Chondrocyte (in vitro differentiated cells): ENCODE measurements at places on chromosomes 7 and 10. TPM values are rescaled to one million over a fixed set of nuclear protein-coding genes. Genes with fewer than 3 reads are reported as not detected.

Gene PNLIP
- total RNA-seq: not detected in 3 replicates

- no peak for DNase-seq
These were observed 86.2 kb downstream of the ADCY1 start for GRCh38 chr7:45660201-45660900.

Gene DENND2A
- 6.5 to 16.3 TPM (median 16.0 TPM) in 3 replicates for total RNA-seq

DNA sequence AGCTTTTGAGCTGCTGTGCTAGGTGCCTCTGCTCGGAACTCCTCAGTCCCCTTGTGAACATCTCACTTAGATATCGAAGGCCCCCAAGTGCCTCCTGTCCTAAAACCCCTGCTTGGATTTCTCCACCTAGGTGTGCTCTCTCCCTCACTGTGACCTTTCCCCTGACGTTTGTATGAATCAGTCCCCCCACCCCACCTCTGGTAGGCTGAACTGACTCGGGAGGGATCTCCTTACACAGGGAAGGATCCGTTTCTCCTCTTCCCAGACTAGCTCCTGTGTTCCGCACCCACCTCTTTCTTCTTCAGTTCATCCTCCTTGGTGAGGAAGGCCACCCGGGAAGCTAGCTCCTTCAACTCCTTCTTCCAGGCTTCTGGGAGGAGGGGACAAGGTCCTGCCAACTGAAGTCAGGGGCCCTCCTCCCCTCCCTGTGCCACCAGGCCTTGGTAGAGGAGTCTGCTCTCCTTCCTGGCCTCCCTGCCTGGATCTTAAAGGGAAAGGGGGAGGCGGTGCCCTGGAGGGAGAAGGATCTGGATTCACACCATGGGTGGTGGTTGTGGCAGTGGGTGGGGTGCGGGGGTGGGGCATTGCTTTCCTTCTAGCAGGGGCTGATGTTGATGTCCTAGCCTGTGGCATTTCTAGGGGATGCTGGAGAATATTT lies 6.8 kb downstream of the TBATA start:
- no peak for DNase-seq

DNA sequence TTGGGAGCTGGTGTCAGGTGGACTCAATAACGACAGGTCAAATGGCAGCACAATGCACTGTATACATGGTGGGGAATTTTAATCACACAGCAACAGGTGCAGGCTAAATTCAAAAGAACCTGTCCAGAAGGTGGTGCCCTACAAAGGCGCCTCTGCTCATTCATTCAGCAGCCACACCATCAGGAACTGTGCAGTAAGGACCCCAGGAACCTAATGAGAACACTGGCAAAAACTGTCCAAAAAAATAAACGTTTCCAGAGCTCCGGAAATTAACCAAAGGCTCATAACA lies 21.9 kb upstream of the CRYGN start:
- no peak for DNase-seq

Gene MIOS
- 15.1 to 18.8 TPM (median 15.7 TPM) in 3 replicates for total RNA-seq

Gene DOCK1
- total RNA-seq: 53.1 to 57.8 TPM (median 57.1 TPM) in 3 replicates

Gene HOXA7
- not detected in 3 replicates for total RNA-seq

- DNase-seq: no peak
These were observed 13.5 kb downstream of the LDB3 start for GRCh38 chr10:86681722-86682386.

Gene CYP3A4
- not detected in 3 replicates for total RNA-seq

Gene ST8SIA6
- 0.24 TPM in 1 of 3 replicates, not detected in the others for total RNA-seq
